ENCODE measurements at places on chromosomes 7 and 10.
A peak's percentile ranks its signal among the peaks of the same experiment; 100 is the strongest.

- DNase-seq = no peak
Observed at GRCh38 chr7:134900166-134900982, 85.9 kb upstream of the AGBL3 start.

DNA sequence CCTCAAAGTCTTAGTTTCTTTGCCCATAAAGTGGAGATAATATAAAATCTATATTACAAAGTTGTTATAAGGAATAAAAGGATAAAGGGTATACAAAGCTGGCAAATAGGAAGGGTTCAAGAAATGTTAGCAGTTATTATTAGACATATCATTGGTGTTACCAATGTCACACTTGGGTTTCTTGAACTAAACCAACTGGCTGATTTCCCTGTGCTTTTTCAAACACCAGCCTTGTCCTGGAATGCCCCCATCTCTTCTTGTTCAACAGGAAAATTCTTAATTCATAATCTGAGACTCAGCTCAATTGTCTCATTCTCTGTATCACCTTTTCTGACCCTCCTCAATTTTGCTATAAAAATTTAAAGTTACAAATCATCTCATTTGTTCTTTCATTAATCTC, 143.7 kb upstream of the LRRTM3 start:
- DNase-seq = no peak

DNA sequence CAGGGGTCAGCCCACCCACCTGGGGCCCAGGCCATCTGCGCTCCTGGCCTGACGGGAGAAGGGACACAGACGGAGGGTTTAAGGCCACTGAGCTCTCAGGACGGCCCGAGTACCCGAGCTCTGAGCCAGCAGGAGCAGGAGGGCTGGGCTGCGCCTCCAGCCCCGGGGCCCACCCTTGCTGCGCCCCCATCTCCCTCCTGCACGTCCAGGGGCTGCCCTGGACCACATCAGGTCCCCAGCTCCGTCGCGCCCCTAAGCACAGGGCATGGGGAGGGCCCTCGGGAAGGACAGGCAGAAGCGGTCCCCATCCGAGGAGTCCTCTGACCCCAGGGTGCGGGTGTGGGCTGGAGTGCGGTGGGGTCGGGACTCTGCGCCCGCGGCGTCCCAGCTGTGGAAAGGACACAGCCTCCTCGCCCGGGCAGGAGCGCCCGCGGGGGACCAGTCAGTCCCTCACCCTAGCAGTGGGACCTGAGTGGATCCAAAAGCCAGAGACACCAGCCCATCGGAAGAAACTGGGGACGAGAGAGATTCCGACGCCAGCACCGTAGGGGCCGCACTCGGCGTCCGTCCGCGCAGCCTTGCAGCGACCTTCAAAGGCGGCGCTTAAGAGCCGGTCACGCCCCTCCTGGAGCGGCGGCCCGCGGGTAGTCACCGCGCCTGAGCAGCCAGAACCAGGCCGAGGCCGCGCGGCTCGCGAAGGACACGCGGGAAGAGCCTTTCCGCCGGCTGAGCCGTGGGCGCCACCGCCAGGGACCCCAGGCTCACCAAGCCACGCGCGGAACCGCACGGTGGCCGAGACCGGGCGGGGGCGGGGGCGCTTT, 15.9 kb downstream of the CAMK2B start:
- peak; percentile 78 for DNase-seq

DNA sequence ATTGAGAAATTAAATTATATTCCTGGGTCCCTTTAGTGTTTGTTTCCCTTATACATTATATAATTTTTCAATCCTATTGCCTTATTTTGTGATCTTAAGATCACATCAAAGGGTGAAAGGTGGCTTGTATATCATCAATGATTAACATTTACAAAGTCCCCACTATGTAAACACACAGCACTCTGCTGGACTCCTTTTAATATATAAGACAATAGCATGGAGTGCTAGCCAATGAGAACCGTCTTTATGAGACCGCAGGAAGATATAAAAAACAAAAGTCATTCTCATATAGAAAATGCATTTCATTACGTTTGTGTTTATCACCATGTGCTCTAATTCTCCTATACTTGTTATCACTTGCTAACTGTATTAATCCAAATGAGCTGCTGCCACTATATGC, 108.5 kb downstream of the HOXA1 start:
- no peak for DNase-seq

DNA sequence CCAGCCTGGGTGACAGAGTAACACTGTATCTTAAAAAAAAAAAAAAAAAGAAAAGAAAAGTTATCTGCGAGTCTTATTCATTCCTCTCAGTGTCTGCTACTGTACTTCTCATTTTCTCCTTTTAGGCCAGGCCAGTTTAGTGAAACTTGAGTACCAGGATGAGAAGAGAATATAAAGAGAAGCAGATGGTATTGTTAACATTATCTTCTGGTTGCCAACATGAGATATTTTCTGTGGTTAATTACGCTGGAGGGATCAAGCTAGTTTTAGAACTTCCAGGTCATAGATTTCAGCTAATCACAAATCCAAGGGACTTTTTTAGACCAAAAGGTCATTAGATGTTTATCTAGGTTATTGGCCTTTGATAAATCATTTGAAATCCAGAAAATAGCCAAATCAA, 252.6 kb upstream of the SMIM30 start:
- no peak for DNase-seq

GRCh38 chr7:75866489-75867389, 12.1 kb upstream of the RHBDD2 start:
- DNase-seq = peak; percentile 76

GRCh38 chr7:64183126-64183742, 23.8 kb upstream of the ZNF735 start:
- no peak for DNase-seq

DNA sequence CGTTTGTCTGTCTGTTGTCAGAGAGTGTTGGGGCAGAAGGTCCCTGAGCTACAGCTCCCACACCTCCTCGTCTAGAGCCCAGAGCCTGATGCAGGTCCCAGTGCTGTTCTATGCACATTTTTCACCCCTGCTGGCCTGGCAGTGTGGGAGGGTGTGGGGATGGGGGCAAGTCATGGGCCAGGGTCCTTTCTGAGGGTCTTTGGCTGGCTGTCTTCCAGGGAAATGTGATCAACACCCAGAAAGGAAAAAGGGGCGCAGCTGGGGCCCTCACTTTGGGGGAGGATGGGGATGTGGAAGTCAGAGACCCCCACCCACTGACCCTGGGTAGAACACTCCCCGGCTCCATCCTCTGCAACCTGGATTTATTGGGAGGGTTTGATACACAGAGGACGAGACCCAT, 50.0 kb upstream of the ZNF716 start:
- no peak for DNase-seq

DNA sequence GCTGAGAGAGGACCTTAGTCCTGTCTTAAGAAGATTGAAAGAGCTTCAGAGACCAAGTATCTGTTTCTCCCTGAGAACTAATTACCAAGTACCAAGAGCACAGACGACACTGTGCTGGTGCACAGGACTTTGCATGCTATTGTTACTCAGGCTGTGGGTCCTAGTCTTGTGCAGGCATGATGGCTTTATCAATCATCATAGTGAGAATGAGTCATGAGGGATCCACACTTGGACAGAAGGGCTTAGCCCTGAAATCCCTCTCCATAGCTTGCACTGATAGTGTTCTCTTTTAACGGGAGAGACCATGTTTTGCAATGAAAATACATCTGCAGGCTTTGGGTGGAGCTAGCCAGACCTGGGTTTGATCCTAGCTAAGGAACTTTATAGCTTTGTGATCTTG, 93.3 kb downstream of the SORCS3 start:
- no peak for DNase-seq

DNA sequence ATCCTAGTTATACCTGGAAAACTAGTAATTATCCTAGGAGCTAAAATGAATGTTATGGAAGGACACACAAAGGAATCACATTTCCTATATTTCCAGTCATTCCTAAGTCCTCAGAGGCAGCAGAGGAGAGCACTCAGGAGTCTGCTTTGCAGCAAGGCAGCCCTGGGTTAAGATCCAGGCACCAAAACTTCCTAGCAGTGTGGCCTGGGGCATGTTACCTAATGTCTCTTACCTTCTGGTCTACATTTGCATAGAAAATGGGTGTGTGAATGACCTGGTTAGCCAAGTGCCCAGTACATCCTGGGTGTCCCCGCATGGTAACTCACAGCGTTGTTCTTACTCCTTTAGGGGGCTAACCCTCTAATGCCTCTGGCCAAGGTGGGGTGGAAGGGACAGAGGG, 135.9 kb downstream of the TAX1BP1 start:
- DNase-seq = no peak

GRCh38 chr10:44198780-44199097, 186.2 kb downstream of the CXCL12 start:
- DNase-seq = no peak

DNA sequence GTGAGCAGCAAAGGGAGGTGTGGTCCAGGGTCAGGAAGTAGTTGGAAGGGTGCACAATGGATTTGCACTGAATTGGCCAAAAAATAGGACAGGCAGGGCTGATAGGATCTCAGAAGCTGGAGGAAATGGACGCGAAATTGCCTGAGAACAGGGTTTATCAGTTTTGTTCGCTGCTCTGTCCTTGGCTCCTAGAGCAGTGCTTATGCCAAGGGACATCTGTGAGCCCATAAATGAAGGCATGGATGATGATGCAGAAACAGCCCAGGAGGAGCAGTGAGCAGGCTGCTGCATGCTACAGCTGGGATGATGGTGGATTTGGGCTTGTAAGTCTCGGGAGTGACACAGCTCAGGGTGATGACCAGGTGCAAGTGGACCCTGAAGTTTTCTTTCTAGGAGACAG, 204.7 kb downstream of the PRPF18 start:
- no peak for DNase-seq

DNA sequence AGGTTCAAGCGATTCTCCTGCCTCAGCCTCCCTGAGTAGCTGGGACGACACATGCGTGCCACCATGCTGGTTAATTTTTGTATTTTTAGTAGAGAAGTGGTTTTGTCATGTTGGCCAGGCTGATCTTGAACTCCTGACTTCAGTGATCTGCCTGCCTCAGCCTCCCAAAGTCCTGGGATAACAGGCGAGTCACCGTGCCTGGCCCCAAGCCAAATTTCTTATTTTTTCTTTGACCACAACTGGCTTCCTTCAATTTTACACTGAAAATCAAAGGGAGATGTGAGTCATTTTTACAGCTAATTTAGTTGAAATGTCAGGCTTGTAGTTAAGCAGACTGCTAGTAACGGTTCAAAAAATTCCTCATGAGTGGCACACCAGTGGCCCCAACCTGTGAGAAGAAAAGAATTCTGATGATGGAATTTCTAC, 7.8 kb downstream of the RNF216 start:
- DNase-seq = peak; percentile 44

- DNase-seq = no peak
Observed at GRCh38 chr7:124956160-124956559, 26.5 kb upstream of the POT1 start.

DNA sequence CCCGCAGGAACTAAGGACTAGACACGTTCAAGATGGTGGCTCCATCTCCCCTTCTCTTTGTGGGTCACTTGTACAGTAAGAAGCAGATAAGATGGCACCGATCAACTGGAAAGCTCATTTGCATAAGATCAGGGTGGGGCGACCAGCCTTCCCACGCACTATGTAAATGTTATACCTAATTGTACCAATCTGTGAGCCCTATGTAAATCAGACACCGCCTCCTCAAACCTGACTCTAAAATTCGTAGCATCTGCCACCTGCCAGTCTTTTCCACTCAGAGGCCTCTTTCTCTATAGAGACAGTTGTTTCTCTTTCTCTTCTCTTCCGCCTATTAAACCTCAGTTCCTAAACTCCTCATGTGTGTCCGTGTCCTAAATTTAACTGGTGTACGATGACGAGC, 324.5 kb downstream of the PHF14 start:
- DNase-seq = no peak

GRCh38 chr7:66602159-66602558, 26.5 kb upstream of the KCTD7 start:
- no peak for DNase-seq

DNA sequence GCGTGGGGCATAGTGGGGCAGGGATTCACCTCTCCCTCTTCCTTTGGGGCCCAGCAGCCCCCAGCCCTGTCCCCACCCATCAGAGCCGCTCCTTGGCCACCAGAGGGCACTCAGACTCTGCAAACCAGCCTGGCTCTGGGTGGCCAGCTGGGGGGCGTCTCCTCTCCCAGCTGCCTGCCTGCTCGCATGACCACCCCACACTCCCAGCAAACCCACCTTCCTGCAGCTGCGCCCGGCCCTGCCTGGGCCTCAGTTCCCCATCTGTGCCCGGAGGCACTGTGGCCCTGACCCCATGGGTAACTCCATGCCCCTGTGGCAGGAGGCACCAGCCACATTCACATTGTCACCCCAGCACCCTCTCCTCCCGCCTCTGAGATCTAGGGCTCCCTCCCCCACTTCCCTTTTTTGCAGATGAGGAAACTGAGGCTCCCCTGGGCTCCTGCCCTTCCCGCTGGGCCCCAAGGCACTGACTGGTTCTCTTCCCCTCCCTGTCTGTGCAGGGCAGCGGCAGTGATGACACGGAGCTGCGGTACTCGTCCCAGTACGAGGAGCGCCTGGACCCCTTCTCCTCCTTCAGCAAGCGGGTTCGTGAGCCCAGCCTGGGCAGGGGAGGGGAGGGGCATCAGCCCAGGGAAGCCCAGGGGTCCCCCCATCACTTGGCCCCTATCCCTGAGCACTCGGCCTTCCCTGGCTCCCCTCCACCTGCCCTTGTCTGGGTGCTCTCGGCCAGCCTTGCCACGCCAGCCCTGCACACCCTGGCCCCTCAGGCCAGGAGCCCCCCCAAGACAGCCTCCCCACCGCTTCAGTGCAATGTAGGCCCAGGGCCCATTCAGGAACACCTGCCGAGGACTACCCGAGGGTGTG, 6.9 kb upstream of the SH2B2 start:
- peak; percentile 81 for DNase-seq

DNA sequence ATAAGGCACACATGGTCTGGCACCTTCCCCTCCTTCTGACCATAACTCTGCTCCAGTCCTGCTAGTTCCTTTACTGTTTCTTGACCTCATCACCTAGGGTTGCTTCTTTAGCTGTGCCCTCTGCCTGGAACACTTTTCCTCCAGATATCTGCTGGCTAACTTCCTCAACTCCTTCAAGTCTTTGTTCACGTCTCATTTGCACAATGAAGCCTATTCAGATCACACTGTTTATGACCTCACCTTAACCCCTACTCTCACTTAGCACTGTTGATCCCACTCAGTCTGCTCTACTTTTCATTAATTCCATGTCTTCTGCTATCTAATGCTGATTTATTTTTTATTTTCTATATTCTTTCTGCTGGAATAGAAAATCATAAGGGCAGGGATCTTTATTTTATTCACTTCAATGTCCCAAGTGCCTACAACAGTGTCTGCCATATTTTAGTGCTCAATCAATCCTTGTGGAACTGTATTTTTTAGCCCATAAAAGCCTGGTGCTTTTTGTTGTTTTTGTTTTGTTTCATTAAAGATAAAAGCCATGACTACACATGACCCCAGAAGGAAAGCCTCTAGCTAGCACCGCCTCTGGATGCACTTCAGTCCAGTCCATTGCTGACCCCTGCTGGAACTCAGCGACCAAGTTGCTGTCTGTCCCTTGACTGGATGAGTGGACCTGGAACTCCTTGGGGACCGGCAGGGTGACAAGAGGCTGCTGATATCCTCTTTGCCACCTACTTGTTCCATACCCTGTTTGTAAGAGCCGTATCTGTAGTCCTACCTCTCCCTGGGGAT, 12.3 kb downstream of the KLF14 start:
- DNase-seq = peak; percentile 40

Measured in hepatic stellate cell (primary cell).